ENCODE measurements at places on chromosomes 3 and 15.

- no peak for DNase-seq
These were observed 105.0 kb upstream of the ICE2 start for GRCh38 chr15:60583946-60584345.

DNA sequence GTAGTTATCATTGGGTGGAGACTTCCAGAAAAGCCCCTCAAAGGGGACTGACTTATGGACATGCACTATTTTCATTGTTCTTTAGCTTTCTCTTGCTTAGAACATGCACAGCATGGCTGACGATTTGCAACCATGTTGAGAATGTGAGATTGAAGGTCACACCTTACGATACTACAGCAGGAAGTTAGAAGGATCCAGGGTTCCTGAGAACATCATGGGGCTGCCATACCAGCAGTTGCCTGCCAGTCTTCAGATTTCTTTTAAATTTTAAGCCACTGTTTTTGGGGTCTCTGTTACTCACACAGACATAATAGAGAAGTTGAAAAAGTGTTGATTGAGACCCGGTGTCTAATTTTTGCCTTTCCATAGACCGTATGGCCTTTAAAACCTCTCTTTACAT lies 396.5 kb downstream of the MECOM start:
- DNase-seq, result no peak

DNA sequence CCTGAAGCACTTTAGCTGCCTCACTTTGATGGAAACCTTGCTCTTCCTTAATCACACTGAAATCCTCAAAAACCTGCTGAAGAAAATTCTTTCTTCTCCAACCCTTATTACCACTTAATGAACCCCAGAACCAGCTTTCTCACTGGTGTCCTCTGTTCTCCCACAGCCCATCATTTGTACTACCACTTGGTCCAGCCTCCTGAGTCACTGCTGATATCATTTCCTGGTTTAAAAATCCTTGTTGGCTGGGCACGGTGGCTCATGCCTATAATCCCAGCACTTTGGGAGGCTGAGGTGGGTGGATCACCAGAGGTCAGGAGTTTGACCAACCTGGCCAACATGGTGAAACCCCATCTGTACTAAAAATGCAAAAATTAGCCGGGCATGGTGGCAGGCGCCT lies 418.6 kb upstream of the KCNMB2 start:
- no peak for DNase-seq

DNA sequence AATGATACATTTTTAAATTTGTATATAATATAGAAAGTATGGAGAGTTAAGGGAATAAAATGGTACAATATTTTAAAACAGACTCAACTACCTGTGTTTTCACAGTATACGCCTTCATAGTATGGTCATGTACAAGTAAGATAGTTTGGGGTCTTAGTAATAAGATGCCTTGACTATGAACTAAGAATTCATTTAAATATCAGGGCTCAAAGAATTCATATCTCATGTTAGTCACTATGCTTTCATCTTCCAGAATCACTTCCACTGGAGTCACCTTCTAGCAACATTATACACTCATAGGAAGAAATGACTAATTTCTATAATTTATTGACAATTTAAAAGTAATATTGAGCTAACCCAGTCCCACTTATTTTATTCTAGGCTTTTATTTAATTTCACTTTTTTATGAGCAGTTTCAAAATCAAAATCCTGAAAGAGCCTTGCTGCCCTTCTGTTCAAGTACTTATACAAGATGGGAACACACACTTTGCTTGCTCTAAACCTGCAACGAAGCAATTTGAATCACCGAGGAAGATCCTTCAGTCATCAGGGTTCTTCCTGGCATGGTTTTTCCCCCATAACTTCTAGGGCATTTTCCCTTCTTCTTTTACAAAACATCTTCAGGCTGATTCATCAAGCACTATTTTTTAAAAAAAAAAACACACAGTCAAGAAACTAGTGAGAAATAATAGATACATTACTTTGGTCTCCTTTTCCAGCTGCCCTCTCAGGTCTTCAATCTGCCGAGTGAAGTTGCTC lies 94.1 kb downstream of the MYH15 start:
- no peak for DNase-seq

DNA sequence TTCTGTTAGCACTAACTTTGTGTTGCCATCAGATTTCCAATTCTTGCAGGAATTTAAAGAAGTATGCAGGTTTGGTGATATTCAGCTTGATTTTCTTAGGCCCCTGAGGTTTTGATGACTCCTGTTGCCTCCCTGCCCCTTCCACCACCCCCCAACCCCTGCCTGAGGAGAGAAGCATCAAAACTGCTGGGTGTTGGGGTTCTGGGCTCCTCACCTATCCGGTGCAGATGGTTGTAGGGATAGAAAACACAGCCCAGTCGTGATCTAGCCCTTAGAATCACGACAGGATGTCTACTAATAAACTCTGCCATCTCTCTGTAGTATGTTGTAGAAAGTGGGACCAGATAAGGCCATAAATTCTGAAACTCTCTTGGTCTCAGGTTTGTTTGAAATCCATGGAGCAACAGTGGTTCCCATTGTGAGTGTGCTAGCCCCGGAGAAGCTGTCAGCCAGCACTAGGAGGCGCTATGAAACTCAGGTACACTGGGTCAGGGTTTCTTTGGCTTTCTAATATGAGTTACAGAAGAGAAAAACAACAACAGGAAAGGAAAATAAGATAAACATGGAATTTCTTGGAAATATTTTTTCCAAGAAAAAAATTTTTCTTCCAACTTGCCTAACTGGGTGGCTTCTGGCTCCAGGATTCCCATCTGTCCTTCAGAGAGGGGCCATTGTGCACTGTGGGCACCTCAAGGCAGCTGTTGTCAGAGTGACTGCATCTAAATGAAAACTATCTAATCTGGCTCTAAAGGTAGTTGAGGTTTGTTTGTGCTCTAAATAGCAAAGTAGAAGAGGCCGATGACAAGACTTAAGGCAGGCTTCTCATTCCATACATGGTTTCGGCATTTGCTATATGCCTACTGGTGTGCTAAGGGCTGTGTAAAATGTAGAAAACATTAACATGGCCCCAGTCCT lies 8.7 kb downstream of the SRP14 start:
- no peak for DNase-seq

DNA sequence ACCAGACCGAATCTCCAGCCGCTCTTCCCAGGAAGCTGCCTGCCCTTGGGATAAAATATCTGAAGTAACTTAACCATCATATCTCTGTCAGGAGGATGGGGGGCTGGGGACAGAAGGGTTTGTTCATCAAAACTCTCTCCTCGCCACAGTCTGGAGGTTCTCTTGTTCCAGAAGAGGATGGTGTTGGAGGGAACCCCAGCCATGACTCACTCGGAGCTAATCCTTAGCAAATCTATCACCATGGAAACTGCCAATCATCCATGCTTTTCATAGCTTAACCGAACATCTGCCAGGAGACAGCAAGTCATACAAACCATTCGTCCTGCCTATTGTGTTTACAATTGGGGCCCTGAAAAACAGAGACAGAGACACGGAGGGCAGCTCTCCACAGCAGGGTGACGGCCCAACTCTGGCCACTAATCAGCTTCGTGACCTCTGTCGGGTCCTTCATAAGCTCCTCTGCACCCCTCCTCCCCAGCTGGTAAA lies 73.8 kb upstream of the HEG1 start:
- DNase-seq, result no peak

GRCh38 chr3:160134964-160135363 lies 90.3 kb upstream of the C3orf80 start:
- no peak for DNase-seq

- DNase-seq, result no peak
These were observed 53.4 kb downstream of the ITGA11 start for GRCh38 chr15:68378595-68378994.

DNA sequence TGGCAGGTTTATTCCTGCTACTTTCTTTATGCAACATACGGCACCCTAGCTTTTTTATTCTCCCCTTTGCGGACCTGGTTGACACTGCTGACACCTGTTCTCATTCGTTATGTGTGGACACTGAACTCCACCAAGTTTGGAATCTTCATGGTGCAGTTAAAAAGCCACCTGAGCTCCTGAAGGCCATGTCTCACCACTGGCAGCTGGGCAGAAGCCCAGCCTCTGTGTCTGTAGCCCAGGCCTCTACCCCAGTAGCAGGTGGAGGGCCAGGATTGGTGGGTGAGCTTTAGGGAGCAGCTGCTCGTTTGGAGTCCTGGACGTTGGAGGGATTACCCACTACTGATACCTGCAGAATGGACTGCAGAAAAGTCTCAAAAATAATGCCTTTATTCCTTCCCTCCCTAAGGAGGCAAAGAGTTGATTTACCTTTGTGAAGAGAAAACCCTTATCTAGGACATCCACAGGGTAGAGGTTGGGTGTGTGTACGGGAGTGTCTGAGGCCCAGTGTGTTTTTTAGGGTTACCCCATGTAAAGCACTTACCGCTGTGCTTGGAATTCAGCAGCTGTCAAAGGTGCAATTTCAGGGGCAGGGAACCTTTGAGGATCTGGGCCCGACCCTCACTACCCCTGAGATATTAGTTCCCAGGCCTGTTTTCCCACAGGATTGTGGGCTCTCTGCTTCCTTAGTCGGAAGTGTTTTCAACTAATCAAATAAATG lies 637 bp upstream of the CCNDBP1 start:
- DNase-seq, result no peak

GRCh38 chr15:74432271-74432967 lies 1.3 kb downstream of the SEMA7A start:
- no peak for DNase-seq

DNA sequence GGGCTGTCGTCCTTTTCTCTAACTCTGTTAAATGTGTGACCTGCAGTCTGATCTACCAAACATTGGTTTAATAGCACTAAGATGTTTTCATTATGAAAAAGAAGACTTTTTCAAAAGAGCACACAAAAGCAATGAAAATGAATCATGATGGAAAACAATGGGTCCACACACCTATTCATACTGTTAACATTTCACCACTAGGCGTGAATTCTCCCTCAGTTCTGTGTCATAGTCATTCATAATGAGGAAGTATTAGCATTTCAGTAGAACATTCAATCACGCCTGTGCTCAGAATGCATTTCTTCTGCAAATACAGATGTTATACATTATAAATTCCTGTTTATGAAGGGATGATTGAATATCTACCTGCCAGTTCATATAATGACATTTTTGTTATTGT lies 35.9 kb downstream of the EIF4E3 start:
- DNase-seq, result no peak

GRCh38 chr3:194119831-194120590 lies 15.9 kb upstream of the HES1 start:
- no peak for DNase-seq

DNA sequence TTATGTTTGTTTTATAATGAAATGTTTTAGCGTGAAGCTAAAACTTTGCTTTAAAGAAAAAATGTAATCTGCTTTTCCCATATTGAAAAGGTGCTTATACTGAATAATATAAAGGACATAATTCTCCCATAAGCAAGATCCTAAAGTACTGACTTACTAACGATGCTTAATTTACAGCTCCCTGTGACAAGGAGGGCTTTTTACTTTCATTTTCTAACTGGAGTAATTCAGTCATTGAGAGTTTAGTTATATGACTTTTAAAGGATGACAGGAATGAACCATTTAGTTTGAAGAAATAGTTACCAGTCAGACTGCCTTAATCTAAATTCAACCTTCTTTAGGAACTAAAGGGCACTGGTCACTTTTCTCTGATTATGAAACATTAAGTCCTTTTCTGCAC lies 19.3 kb upstream of the ZPLD1 start:
- DNase-seq, result no peak

- DNase-seq, result no peak
These were observed 30.2 kb downstream of the PPP2R3A start for GRCh38 chr3:135995766-135996165.

DNA sequence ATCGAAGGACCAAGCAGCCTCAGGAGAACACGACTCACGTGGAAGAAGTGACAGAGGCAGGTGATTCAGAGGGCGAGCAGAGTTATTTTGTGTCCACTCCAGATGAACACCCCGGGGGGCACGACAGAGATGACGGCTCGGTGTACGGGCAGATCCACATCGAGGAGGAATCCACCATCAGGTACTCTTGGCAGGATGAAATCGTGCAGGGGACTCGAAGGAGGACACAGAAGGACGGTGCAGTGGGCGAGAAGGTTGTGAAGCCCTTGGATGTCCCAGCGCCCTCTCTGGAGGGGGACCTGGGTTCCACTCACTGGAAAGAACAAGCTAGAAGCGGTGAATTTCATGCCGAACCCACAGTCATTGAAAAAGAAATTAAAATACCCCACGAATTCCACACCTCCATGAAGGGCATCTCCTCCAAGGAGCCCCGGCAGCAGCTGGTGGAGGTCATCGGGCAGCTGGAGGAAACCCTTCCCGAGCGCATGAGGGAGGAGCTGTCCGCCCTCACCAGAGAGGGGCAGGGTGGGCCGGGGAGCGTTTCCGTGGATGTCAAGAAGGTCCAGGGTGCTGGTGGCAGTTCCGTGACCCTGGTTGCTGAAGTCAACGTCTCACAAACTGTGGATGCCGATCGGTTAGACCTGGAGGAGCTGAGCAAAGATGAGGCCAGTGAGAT lies 26.0 kb downstream of the SYNM start:
- DNase-seq, result no peak

DNA sequence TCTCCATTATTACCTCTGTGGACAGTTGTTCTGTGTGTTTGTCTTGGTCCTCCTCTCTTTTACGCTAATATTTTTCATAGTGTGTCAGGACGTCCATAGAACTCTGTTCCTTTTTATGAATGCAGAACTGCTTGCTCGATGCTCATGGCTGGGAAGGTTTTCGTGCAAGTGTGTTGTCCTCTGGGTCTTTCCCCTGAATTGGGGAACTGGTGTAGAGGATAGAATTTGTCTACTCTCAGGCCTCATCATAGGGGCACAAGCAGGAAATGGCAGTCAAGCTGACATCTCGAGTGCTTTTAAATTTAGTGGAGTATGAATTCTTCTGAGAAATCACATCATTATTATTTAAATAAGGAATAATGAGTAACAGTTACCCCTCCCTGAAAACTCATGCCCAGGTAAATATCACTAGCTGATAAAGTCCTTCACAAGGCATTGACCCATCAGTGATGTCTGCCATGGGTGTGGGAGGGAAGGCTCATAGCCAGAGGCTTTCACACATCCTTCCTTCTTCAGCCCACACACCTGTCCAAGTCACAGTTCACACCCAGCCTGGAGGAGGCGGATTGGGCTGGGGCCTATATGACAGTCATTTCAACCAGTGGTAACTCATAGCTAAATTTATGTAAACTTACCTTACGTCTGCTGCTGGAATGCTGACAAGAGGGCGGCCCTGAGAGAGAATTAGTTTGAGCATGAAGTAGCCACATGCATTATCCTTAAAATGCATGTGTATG lies 226.1 kb downstream of the PLCL2 start:
- no peak for DNase-seq

DNA sequence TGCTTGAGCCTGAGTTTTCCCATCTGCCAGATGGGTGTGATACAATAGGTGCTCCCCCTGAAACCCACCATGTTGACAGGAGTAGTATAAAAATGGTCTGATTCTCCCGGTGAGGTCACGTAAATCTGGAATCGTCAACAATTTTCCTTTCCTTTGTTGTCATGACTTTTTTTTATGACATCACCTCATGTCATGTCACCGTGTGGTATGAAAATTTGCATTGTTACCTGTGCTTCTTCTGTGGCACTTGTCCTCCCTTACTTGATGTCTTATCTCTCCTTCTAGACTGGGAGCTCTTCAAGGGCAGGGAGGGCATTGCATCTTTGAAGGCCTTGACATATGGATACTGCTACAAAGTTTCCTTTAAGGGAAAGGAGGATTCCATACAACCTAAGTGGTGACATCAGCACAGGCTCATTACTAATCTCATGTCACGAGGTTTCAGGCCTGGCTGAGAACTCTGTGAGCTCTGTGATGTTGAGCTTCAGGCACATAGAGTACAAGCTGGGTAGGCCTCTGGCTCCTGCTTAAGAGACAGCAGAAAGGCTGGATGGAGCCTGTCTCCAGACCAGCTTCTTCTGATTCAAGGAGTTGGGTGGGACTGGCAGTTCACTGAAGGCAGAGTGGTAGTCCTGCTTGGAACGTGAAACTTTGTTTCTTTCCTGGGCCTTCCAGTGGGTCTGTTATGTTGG lies 66.3 kb downstream of the LPP start:
- no peak for DNase-seq

Measured in activated CD8-positive, alpha-beta memory T cell treated with anti-CD3 and anti-CD28 coated beads for 1 hour (primary cell).